ENCODE measurements at places on chromosomes 16 and 17.

GRCh38 chr17:74012465-74012864 is 191.0 kb upstream of the RPL38 start:
- no peak for DNase-seq

- no peak for DNase-seq
Measured at GRCh38 chr16:86651823-86652222, 73.5 kb downstream of the FOXL1 start.

DNA sequence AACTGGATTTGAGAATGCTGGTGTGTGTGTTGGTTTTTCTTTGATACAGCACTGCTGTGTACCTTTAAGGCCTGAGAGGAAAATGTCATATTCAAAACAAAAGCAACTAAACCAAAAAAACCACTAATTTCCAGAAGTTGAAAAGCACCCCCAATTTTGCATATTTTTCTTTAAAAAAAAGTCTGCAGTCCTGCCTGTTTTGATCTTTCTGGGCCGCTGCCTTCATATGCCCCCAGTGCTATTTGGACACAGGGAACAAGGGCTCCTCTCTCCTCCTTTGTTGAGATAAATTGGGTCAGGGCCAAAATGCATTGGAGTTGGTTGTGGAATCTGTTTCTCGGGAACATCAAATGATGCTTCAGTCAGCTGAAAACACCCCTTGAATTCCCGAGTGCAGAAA is 26.9 kb downstream of the GPT2 start:
- DNase-seq, result no peak

DNA sequence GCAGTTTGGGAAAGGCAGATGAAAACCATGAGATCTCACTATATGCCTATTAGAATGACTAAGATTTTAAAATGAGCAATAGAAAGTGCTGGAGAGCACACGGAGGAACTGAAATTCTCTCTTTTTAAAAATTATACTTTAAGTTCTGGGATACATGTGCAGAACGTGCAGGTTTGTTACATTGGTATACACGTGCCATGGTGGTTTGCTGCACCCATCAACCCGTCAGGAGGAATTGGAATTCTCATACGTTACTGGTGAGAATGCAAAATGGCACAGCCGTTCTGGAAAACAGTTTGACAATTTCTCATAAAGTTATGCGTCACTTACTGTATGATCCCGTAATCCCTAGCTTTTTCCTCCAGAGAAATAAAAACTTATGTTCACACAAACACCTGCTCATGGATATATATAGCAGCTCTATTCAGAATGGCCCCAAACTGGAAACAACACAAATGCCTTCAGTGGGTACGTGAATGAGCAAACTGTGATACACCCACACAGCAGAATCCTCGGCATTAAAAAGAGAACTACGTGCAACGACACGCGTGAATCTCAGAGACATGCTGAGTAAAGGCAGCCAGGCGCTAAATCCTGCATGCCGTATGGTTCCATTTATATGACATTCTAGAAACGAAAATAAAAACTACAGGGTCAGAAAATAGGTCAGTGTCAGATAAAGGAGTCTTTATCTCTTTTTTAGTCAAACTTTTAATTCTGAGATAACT is 11.8 kb downstream of the PIK3R6 start:
- DNase-seq, result no peak

GRCh38 chr17:66322764-66323163 is 20.4 kb downstream of the PRKCA start:
- no peak for DNase-seq

DNA sequence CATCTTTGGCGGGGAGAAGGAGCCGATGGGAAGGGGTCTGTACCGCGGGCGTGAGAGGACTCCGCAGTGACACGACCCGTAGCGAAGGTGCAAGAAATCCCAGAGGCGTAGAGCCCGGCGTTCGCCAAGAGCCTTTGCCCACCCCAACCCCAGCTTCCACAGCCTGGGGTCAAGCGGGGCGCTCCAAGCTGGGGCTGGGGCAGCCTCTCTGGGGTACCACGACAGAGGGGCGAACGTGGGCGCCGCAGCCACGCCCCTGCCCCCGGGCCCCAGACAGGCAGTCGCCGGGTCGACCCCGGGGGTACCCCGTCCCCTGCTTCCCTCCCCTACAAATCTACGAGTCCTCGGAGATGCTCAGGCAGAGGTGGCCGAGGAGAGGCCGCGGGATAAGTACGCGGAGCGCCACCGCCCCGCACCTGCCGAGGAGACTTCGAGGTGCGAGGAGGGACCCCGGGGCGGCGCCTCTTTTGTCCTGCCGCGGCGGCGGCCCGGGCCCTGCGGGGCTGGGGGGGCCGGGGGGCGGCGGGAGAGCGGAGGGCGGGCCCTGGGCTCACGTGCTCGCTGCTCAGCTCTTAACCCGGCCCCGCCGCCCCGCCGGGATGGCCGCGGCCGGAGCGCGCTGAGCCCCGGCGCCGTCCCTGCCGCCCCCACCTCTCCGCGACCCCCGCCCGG is at the start of gene ADAM11:
ADAM11 (plus strand) TSS at position 575 of the 672 bp plus-strand sequence. CDS start 212 bp downstream, outside the sequence.
- DNase-seq, result peak; percentile 82
